ENCODE measurements at places on chromosomes 12 and 14.
A peak's percentile ranks its signal among the peaks of the same experiment; 100 is the strongest.

GRCh38 chr12:2877953-2878732, 1.1 kb downstream of the RHNO1 start:
- peak; percentile 79 for DNase-seq

GRCh38 chr14:98956181-98956580, 315.8 kb downstream of the BCL11B start:
- DNase-seq, result no peak

GRCh38 chr12:114628199-114628598, 55.8 kb downstream of the TBX3 start:
- DNase-seq, result no peak

- DNase-seq, result peak; percentile 53
Measured at GRCh38 chr12:79690638-79691510, at the start of gene PAWR. Gene PAWR (minus strand): TSS chr12:79690964. CDS start chr12:79690244, 720 bp downstream.

GRCh38 chr14:69713209-69713781, 53.6 kb upstream of the SRSF5 start:
- DNase-seq, result no peak

DNA sequence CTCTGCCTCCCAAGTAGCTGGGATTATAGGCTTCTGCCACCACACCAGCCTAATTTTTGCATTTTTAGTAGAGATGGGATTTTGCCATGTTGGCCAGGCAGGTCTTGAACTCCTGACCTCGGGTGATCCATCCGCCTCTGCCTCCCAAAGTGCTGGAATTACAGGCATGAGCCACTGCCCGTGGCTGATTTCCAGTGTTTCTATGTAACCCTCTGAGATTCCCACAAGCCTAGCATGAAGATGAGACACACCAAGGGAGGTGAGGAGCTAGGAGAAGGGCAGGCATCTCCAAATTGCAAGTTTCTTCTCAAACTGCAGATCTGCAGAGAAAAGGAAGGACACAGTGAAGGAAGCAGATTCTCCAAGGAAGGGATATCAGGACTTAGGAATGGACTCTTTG, 125.0 kb downstream of the CACNA1C start:
- DNase-seq, result no peak

DNA sequence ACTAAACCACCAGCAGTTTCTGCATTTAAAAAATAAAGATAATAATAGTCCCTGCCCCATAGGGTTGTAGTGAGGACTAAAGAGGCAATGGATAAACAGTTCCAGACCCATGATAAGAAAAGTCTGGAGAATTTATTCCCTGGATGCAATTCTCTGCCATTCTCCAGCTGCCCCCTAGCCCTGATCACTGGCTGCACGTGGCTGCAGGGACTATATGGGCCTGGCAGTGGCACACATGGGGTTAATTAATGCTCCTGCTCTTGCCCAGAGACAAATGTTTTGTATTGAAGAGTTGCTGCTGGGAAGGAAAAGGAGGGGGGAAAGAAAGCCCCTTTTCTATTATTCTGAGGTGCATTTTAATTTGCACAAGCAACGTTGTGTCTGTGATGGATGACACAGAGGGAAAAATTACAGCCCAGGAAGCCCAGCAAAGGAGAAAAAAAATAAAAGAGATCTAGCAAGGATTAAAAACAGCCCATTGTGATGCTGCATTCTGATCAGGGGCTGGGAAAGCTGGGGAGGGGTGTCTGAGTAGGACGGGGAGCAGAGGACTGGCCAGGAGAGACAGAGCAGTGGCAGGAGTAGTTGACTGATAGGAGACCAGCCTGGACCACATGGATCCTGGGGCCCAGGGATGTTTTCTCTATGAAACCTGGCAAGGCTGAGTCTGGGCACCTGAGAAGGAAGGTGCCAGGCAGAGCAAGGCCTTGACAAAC, 149.3 kb downstream of the ESRRB start:
- DNase-seq, result no peak

GRCh38 chr12:3101309-3102024, 24.3 kb downstream of the TSPAN9 start:
- no peak for DNase-seq

- no peak for DNase-seq
Measured at GRCh38 chr12:76860256-76860655, 18.6 kb downstream of the CSRP2 start.

- DNase-seq, result no peak
Measured at GRCh38 chr12:131865180-131865875, 29.1 kb upstream of the ULK1 start.

DNA sequence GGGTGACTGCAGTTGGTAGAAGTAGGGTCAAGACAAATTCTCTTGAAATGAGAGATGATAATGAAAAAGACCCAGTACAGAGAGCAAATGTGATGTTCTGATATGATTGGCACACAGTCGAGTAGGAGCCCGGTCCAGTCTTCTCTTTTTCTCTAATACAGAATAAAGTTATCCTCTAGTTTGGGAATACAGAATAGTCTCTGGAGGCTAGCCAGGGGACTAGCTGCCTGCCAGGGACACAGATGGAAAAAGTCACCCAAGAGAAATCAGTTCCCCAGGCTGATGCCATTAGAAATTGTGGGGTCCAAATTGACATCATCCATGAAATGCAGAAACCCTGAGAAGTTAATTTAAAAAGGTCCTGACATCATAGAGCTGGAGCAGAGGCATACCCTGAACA, 177.2 kb upstream of the NEDD1 start:
- no peak for DNase-seq

DNA sequence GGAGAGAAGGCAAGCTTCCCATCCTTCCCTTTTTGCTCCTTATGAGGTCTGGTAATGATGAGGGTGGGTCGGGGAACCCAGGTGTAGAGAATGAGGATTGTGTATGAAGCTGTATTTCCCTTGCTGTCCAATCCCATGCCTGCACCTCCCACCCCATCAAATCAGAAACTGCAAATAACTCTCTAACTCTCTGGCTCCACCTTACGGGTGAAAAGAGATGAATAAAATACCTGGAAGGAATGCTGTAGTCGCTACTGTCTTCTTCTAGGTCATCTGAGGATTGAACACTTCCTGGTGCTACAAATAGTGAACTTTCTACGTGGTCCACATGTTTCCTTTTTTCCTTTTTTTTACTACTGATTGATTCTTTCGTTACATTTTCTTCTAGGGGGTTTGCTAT, 38.9 kb upstream of the DICER1 start:
- no peak for DNase-seq

DNA sequence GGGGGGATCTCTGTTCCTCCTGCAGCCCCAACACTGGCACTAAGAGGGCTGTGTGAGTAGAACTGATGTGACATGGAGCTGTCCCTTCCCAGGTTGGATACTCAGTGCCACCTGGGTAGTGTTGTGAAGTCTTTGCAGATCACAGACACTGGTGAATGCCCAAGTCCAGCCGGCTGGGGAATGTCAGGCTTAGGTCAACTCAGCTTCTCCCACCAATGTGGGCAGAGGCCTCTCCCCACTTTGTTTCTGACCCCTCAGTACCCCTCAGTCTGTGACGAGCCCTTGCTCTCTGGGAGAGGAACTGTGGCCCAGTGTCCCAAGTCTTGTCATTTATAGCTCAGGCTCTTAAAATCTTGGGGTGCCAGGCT, 11.3 kb downstream of the SLC25A29 start:
- DNase-seq, result no peak

- DNase-seq, result no peak
Measured at GRCh38 chr14:66746316-66747006, 238.5 kb downstream of the GPHN start.

GRCh38 chr12:70186436-70186835, 56.8 kb upstream of the CNOT2 start:
- DNase-seq, result no peak
